ENCODE measurements at places on chromosomes 12 and 14.

DNA sequence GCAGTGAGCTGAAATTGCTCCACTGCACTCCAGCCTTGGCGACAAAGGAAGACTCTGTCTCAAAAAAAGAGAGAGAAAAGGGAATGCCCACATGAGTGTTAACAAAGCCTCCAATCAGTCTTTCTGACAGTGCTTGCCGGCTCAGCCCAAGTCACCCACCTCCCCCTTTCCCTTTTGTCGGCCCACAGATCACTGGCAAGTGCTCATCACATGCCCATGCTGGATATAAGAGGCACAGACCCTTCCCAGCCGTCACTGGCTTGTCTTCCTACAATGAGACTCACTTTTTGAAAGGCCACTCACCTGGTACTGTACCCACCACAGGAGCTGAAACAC, 70.8 kb downstream of the CCDC88C start:
- DNase-seq = no peak

DNA sequence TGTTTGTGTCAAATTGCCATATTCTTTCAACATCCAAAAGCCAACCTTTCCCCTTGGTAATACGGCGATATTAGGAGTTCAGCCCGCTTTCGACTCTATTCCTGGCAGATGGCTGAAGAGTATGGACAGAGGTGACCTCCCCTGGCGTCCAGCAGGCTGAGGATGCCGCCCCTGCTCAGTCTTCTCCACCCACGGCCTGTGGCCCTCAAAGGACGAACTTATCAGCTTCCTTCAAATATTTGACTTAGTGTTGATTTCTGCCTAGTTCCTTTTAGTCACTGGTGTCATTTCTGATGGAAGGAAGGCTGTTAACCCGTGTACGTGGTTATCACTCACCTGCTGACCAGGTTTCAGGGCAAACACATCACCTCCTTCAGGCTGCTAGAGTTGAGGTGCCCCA, 65.0 kb downstream of the TESC start:
- DNase-seq = no peak

GRCh38 chr14:101217616-101218371, 314.3 kb upstream of the RTL1 start:
- DNase-seq = no peak

GRCh38 chr14:95361373-95362137, 41.8 kb upstream of the CLMN start:
- no peak for DNase-seq

Data from EH (cell line).